ENCODE measurements at places on chromosomes 2 and 18.

DNA sequence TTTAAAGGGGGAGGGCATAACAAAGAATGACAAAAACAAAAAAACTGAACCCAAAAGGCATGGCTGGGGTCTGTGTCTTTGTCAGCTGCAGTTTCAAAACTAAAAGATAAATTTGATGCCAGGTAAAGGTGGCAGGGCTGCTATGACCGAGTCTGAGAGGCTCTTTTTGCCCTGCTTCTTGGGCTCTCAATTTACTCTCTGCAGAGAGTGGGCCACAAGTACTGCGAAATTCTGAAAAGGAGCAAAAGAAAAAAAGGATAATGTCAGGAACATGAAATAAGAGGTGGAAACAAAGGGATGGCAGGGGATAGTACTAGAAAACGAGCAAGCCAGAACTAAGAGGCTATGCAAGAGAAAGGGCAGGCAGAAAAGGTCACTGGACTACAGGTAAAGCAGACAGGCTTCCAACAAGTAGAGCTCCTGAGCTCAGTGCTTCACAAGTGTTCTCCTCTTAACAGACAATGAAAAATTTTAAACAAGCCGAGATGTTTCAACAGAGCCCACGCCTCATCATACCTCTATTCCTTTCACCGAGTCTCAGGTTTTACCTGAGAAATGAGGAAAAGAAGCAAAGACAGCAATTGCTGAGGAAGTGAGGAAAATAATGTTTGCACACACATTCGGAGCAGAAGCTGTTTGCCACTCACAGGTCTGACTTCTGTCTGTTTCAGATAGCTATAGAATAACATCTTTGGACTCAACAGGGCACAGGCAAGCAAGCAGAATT lies 7.3 kb downstream of the IRS1 start:
- DNase-seq, result peak; percentile 19

DNA sequence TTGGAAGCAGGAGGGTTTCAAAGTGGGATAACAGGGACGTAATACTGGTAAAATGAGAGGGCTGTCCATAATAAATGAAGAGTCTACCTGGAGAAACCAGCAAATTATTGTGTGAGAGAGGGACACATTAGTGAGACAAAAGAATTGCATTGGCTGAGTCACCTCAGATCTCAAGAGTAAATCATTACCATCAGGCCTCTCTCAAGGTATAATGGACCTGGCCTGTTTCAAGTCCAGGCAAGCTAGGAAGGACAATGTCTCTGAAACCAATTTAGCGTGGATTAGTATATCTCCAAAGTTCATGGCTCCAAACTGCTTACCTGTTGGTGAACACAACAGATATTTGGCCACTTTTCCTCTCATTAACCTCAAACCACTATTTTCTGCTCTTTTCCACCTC lies 471.4 kb downstream of the CMPK2 start:
- no peak for DNase-seq

DNA sequence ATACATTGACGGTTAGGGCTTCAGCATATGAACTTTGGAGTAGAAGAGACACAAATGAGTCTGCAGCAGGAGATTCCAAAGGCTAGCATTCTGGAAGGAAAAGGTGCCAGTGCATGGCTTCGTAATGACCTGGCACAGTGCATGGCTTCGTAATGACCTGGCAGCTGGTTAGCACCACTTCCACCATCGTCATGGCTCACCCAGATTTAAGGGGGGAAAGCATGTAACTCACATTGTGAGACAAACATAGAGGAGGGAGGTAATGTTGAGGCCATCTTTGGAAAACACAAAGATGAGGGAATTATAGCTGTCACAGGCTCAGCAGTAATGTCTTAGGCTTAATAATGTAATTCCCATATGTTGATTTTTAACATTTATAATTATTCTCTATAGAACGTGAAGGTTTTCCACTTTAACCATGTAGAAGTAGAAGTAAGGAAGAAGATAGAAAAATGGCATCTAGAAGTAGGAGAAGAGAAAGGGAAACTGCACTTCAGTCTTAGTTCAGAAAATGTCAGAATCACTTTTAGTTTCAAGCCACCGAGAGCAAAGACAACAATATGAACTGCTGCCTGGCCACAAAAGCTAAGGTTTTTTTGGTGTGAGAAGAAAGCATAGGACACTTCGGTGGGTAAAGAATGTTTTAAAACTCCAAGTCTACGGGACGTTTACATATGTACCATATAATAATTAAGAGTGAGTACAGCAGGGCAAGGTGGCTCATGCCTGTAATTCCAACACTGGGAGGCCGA lies 6.8 kb upstream of the STK25 start:
- DNase-seq, result no peak

DNA sequence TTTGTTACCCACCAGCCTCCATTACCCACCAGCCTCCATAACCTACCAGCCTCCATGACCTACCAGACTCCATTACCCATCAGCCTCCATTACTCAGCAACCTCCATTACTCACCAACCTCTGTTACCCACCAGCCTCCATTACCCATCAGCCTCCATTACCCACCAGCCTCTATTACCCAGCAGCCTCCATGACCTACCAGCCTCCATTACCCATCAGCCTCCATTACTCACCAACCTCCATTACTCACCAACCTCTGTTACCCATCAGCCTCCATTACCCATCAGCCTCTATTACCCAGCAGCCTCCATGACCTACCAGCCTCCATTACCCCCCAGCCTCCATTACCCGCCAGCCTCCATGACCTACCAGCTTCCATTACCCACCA lies 133.3 kb upstream of the HS6ST1 start:
- no peak for DNase-seq

GRCh38 chr2:64653109-64654062 lies at the start of gene SERTAD2:
TSS of gene SERTAD2 (minus strand) at chr2:64653913. CDS start at chr2:64636871, 17,042 bp downstream.
- DNase-seq, result peak; percentile 87
